Activated CD4-positive, alpha-beta T cell treated with anti-CD3 and anti-CD28 coated beads, Interleukin-2, amount 10 ng/mL, durations not matched to agents 24 days and 14 days (primary cell): ENCODE measurements at places on chromosomes 12 and 14. TPM values are rescaled to one million over a fixed set of nuclear protein-coding genes. Genes with fewer than 3 reads are reported as not detected.

GRCh38 chr14:93269341-93270068, 62.4 kb downstream of the UBR7 start:
- DNase-seq = no peak

DNA sequence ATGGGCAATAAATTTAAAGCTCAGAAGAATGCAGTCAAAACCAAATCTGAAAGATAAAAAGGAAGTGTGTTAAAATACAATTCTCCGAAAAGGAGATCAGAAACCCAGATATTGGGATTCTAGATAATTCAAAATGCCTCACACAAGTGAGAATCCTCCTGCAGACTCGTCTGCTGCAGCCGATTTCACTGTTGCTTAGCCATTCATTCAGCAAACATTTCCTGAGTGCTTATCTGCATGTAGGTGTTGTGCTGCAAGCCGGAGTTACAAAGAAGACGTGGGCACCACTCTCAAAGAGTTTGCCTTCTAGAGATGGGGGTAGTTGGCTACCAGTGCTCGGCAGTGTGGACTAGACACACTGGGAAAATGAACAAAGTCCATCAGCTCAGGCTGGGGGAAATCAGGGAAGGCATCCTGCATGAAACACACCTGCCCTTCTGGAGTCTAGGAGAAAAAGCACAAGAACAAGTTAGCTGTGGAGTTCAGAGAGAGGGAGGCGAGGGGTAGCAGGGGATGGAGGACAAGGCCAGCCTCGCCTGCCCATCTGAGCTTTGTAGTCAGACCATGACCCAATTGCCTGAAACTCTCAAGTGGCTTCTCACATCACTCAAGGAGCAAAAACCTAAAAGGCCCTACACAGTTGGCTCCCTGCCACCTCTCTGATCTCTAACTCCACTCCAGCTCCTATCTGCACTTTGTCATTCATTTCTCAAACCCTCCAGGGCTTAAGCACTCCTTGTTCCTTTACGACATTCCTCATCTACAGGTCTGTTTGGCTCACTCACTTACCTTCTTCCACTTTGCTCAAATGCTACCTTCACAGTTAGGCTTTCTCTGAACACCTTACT, 310.0 kb upstream of the DDHD1 start:
- DNase-seq = no peak

The MAP4K5 gene
- 24.3 and 24.6 TPM in 2 replicates for total RNA-seq

- no peak for DNase-seq
Observed at GRCh38 chr14:90569606-90570387, 173.0 kb downstream of the CALM1 start.

DNA sequence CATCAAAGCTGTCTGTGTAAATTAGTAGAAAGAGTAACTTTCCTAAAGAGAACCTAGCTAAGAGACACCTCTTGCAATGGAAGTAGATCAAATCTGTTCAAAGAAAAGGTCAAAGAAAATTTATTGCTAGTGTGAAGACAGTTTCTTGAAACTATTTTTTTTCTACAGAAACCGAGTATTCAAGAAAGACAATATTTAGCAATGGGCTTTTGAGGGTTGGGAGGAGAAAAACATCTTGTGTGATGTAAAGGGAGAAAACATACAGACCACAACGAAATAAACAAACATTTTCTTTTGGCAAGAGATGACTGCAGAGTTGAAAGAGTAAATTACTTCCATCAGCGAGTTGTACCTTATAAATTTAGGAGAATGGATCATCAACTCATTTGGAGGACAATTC, 24.4 kb downstream of the NKX2-1 start:
- DNase-seq = no peak

DNA sequence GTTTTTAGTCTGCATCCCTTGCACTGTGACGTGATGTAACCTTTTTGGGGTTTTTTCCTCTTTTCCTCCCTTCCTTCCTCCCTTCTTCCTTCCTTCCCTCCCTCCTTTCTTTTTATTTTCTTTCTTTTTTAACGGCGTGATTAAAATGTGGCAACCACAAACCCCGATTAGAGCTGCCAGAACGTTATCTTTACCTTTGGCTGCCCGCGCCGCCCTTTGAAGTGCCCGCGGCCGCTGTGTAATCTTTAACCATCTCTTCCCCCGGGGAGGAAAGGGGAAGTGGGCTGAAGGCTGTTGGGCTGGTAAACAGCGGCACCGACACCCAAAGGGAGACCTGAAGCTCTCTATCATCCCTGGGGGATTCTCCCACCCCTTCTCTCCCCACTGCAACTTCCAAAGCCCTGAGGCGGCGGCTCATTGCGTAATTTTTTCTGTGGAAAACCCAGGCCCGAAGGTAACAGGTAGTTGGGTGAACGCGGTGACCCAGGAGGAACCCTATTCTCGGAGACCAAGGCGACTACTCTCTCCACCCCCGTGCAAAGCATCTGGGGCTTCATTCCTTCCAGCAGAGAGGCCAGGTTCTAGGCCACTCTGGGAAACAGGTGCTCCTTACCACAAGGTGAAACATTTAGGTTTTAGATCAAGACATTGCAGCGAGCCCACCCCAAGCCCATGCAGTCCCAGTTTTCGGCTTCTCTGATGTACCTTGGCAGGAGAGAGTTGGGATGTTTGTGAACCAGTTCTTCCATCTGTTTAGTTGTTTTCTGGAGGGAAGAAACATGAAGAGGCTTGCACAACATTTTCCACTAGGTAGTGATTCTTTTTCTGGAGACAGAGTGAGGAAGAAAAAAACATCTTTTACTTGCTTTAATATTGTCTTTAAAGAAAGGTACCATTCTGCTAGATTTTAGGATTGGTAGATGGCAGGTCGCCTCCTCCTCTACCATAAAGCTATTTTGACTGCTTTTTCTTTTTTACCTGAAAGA, 1.5 kb downstream of the LGR5 start:
- DNase-seq = no peak

DNA sequence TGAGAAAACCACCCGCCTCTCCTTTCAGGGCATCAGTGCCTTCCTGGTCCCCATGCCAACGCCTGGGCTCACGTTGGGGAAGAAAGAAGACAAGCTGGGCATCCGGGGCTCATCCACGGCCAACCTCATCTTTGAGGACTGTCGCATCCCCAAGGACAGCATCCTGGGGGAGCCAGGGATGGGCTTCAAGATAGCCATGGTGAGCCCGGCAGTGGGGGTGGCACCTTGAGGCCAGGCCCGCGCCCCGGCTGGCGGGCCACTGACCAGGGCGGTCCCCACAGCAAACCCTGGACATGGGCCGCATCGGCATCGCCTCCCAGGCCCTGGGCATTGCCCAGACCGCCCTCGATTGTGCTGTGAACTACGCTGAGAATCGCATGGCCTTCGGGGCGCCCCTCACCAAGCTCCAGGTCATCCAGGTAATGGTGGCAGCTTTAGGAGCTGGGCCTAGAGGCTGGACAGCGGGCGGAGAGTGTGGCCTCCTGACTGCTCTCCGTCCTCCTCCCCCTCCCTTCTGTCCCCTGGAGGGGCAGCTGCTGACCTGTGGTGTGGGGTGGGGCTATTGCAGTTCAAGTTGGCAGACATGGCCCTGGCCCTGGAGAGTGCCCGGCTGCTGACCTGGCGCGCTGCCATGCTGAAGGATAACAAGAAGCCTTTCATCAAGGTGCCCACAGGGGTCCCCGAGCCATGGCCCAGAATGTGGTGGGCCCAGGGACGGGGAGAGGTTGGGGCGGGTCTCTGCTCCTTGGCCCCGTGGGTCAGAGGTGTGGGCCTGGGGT, 12.8 kb downstream of the ACADS start:
- DNase-seq = no peak

- DNase-seq = no peak
Observed at GRCh38 chr12:49230805-49231194, 34.1 kb upstream of the TUBA1C start.

- no peak for DNase-seq
Observed at GRCh38 chr12:20350495-20350894, 17.8 kb upstream of the PDE3A start.

- peak; percentile 54 for DNase-seq
Observed at GRCh38 chr12:79344855-79345847, 345.6 kb downstream of the PAWR start.
